ENCODE measurements at places on chromosomes 3 and 15. TPM values are rescaled to one million over a fixed set of nuclear protein-coding genes. Genes with fewer than 3 reads are reported as not detected.

The PEAK1 gene
- 8.8 TPM for total RNA-seq

The HAUS2 gene
- total RNA-seq: 4.8 TPM

The KLHL40 gene
- not detected for total RNA-seq

The XCR1 gene
- total RNA-seq: not detected

The ECT2 gene
- total RNA-seq: 1.6 TPM

The RTP3 gene
- total RNA-seq: 28.6 TPM

The SNTN gene
- not detected for total RNA-seq

The C3orf22 gene
- not detected for total RNA-seq

The ANKRD34C gene
- not detected for total RNA-seq

The VILL gene
- 0.48 TPM for total RNA-seq

The SLC26A6 gene
- total RNA-seq: 8.4 TPM

The CHDH gene
- 44.7 TPM for total RNA-seq

The SLC24A5 gene
- not detected for total RNA-seq

DNA sequence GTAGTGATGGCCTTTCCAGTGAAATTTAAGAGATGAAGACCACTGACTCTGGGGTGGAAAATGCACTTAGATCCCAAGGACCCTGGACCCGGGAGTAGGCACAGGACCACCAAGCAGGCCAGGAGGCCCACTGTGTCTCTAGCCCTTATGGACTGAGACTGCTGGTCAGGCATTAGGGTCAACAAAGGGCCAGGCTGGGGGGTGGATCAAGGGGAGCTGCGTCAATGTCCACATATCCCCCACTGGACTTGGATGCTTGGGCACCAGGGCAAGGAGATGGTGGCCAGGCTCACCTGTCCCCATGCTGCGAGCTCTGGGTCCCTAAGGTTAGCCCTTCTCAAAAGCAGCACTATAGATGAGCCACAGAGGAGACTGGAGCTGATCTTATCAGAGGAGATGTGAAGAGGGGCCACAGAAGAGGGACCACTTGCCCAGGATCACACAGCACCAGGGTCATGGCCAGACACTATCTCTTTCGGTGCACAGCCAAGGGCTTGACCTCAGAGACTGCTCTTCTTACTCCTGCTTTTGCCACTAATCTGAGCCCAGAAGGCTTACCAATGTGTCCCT, 14.7 kb downstream of the RAB6B start:
- no peak for DNase-seq

GRCh38 chr3:37693511-37694283, 168.0 kb upstream of the CTDSPL start:
- no peak for DNase-seq

DNA sequence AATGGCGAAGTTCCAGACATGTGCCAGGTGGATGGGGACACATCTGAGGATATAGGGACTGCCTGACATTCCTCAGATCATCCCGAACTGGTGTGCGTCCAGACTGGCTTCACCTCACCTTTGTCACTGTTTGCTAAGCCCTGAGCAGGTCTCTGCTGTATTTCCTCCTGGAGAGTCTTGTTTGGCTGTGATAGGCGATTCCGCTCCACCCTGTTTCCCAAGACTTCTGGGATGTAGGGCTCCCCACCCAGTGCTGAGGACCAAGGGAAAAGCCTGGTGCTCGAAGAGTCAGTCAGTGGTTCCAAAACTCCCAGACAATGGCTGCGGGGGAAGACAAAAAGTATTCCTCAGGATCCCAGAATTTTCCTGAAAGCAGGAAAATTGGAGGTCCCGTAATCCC, 11.1 kb upstream of the FURIN start:
- no peak for DNase-seq

DNA sequence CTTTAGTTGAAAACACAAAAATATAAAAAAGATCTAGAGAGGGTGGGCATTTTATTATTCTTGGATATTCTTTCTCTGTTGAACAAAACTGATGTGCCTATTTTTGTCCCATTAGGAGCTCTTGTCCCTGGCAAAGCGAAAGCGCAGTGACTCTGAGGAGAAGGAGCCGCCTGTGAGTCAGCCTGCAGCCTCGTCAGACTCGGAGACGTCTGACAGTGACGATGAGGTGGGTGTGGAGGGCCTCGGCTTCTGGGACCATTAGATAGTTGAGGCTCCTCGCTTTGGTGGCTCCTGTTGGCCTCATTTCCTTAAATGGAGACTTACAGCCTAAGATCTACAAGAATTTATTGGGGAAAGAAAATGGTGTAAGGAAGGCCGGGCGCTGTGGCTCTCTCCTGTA, 21.3 kb downstream of the RTF1 start:
- no peak for DNase-seq

GRCh38 chr3:49610666-49611280, 56.5 kb downstream of the BSN start:
- peak; percentile 37 for DNase-seq

GRCh38 chr3:154243353-154243752, 80.9 kb downstream of the DHX36 start:
- no peak for DNase-seq

DNA sequence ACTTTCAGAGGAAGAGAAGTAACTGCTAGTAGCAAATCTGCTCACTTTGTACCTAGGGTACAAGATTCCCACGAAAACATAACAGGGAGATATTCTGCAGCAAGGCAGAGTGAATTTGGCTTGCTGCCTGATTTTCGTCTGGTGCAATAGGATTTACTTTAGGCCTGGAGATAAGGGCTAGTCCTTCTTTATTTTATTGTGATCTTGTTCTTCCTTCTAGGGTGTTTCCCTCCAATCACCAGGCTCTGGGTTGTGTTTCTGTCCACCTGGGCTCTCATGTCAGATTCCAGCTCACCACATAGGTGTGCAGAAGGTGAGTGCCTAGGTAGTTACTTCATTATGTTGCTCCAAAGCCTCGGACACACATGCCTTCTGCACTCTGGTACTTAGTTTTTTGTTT, 211.8 kb upstream of the RGMA start:
- DNase-seq: no peak

DNA sequence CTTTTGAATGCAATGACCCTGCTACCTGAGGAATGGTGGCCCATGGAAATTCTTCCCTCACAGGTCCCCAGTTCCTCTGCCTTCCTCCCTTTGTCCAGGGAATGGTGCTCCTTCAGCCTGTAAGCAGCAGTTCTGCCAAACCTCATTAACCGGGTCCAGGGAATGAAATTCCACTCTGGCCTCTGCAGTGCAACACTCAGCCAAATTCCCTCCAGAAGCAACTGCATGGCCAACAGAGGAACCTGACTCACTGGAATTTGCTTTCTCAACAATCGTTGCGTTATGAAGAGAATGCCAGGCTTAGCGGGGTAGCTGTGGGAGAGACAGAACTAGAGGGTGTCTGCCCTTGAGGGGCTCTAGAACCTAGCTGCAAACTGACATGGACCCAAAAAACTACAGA, 449.4 kb upstream of the PROK2 start:
- no peak for DNase-seq

GRCh38 chr3:36483709-36484108, 103.4 kb downstream of the STAC start:
- no peak for DNase-seq

DNA sequence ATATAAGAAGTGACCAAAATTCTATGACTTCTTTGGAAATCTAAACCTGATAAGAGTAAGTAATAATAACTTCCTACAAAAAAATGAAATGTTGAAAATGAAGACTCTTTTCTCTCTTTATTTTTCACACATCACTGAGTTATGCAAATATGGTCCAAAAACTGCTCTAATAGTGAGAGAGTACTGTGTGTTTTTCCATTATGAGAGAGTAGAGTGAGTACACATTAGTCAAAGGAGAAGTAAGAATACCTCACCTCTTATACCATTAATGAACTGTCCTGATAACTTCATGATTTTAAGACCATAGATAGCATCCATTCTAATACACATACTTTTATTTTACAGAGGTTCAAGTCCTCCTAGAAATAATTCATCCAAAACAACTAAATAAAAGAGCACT, 1310.2 kb downstream of the SI start:
- DNase-seq: no peak

GRCh38 chr15:83858820-83859505, 205.0 kb downstream of the ADAMTSL3 start:
- DNase-seq: no peak

DNA sequence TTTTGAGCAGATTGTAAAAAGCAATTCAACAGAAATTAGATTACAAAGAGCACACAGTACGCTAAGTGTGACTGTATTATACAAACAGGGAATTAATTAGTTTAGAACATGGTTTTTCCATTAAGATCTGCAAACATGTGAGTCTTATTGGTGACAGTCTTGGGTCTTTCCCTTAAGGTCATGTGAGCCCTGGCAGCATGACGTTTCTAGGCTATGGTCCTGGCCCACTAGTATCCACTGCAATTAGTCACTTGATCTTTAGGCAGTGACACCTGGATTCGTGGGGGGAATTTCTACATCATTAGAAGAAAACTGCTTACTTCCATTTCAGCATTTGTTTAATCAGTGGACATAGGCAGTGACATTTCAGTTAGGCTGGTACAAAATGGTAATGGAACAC, 360.2 kb upstream of the NR2F2 start:
- no peak for DNase-seq

DNA sequence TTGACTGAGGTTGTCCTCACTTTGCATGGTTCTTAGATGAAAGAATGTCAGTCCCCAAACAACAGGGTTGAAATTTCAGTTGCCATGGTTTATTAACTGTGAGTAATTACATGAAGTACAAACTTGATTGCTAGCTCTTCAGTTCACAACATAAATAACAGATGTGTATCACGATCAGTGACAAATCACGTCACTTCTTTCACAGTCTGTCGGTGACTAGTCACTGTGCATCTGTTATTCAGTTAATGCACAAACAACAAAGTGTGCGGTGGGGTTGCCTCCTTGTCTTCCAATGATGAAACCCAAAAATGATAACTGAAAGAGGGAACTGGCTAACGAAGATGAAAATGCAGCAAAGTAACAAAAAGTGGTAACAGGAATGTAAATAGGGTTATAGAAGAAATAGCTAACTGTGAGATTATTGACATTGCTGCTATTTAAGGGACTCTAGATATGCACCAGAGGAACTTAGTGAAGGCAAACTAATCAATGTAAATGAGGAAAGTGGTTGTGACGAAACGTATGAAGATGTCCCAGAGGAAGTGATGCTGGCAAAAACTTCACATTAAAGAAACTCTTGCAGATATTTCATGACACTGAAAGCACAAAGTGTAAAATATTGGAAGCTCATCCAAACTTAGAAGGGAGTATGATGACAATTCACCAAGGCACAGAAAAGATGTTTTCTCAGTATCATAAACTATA, 159.3 kb downstream of the WDR76 start:
- DNase-seq: no peak

GRCh38 chr15:98941595-98942255, 65.9 kb downstream of the PGPEP1L start:
- no peak for DNase-seq

- DNase-seq: no peak
Observed at GRCh38 chr3:146166826-146167225, 5.8 kb upstream of the PLOD2 start.

- DNase-seq: no peak
Observed at GRCh38 chr3:112814266-112814665, 32.4 kb downstream of the CD200R1L start.

DNA sequence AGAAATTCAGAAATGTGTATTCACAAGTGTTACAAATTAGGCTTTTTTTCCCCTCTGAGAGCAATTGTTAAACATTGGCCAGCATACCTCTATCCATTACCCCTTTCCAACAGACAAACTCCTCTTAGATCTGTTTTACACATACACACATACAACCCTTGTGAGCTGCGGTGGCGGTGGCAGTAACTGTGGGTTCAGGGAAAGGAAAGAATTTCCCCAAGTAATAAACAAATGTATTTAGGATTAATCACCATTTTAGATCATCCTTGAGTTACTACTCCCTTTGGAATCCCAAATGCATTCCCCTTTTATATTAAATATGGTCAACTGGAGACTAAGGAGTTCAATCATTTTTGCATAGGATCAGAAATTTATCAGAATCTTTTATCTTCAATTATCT, 667.0 kb downstream of the FHIT start:
- DNase-seq: no peak

- no peak for DNase-seq
Observed at GRCh38 chr3:25171897-25172296, 256.2 kb upstream of the RARB start.
